Stimulated activated CD4-positive, alpha-beta T cell treated with anti-CD3 and anti-CD28 coated beads, Interleukin-1b, Interleukin-23, amount 100 ng/mL, for 4 hours (primary cell): ENCODE measurements at places on chromosomes 5 and 9.

DNA sequence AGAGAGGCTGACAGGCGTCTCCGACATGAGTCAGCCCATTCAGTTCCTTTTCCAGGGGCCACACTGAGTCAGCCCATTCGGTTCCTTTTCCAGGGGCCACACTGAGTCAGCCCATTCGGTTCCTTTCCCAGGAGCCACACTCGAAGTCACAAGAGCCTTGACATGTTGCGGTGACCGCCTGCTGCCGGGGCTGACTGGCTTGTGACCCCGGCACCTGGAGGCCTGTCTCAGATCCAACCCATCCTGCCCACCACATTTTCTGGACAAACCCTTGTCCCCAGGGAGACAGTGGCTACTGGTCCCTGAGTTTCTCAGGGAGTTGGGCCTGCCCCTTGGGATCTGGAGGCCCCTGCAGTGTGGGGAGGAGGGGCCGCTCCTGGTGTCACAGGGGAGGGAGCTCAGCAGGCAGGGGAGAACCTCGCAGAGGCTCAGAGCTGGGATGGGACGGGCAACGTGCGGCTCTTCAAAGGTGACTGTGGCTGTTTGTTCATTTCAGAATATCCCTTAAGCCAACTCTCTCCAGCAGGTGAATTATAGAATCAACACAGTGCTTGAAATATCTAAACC, 40.5 kb upstream of the LPCAT1 start:
- DNase-seq: no peak

GRCh38 chr9:131080589-131080988, 15.7 kb upstream of the AIF1L start:
- no peak for DNase-seq

- peak; percentile 40 for DNase-seq
These were observed 89.2 kb downstream of the SEMA4D start for GRCh38 chr9:89408628-89409101.

DNA sequence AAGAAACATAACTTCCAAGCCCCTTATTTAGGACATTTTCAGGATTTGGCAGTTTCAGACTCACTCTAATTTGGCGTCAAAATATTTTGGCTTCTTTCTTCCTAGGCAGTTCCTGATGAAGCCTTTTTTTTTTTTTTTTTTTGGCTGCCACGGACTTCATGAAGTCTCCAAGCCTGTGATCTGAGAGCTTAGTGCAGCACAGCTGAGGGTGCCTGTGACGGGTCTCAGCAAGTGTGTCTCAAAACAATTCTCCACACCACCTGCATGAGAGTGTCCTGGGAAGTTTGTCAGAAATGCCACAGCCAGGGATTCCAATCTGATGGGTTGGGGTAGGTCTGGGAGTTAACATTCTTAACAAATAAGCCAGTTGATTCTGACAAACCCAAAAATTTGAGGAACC, 6.0 kb upstream of the ESM1 start:
- no peak for DNase-seq

GRCh38 chr5:98845878-98846277, 72.4 kb downstream of the RGMB start:
- DNase-seq: no peak

- DNase-seq: no peak
These were observed 1.2 kb upstream of the IL11RA start for GRCh38 chr9:34650816-34651215.

DNA sequence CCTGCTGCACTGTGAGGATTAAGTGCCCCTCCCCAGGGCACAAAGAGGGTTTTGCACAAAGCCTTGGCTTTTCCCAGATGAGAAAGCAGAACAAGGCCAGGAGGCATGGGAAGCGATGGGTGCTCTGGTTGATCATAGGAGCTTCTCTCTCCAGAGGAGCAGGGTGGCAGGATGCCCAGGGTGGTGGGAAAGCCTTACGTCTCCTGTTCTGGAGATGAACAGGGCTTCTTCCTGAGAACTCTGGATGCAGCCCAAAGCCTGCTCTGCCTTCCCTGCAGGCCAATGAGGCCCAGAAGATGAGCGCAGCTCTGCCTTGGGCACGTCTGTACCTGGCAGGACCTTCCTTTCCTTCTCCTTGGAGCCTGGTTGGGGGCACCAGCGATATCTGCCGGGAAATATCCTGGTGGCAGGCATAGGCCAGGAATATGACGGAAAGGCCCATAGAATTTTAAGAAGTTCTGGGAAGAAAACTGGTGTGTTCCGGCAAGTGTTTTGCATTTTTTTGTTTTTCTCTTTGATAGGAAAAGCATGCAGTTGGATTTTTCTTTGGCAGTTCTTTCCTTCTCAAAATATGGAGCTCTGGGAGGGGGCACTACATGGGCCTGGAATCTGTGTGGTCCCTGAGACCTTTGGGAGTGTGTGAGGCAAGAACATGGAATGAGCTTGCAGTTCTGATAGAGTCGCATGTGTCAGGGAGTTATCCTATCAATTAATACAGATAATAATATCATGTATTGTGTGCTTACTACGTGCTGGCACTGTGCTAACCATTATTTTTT, 253.2 kb upstream of the KLF4 start:
- no peak for DNase-seq

GRCh38 chr5:108617467-108618435, 129.9 kb upstream of the FER start:
- DNase-seq: no peak

GRCh38 chr9:35660966-35661415, 2.9 kb downstream of the CCDC107 start:
- DNase-seq: no peak

DNA sequence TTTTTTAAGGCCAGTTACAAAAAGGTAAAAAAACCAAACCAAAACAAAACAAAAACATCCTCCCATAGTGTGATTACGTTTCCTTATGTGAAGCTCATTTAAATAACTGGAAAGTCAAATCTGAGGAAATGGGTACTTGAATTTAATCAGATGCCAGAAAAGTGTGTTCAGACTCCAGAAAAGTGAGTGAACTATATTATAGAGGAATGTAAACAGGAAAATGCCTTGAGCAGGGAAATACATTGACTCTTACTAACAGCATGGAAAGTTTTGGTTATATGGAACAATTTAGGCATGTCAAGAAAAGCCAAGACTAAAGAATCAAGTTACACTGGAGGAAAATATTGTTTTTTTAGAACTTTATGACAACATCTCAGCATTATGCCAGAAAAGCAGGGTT, 37.8 kb upstream of the RNF20 start:
- DNase-seq: no peak

GRCh38 chr9:37977851-37978480, 74.0 kb upstream of the SLC25A51 start:
- no peak for DNase-seq

- no peak for DNase-seq
These were observed 19.7 kb downstream of the ANP32B start for GRCh38 chr9:98002808-98003207.

- DNase-seq: no peak
These were observed 399.6 kb upstream of the IRX1 start for GRCh38 chr5:3195994-3196393.

- no peak for DNase-seq
These were observed 481.0 kb upstream of the PTGER4 start for GRCh38 chr5:40198736-40199135.

DNA sequence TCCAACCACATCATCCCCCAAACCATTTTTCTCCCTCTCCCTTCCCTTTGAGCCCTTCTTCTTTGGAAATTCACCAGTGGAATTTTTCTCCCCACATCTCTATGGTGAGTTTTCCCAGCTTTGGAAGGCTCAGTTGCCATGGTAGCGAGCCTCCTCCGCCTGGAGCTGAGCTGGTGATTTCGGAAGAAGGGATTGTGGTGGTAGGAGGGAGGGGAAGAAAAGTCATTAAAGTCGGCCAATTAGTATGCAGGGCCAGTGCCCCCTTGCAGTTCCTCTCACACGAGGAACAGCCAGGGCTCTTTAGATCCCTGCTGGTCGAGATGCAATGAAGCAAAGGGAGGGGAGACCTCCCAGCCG, 322.0 kb downstream of the NTRK2 start:
- DNase-seq: no peak

GRCh38 chr9:136225748-136226679, 19.6 kb downstream of the QSOX2 start:
- DNase-seq: peak; percentile 47

DNA sequence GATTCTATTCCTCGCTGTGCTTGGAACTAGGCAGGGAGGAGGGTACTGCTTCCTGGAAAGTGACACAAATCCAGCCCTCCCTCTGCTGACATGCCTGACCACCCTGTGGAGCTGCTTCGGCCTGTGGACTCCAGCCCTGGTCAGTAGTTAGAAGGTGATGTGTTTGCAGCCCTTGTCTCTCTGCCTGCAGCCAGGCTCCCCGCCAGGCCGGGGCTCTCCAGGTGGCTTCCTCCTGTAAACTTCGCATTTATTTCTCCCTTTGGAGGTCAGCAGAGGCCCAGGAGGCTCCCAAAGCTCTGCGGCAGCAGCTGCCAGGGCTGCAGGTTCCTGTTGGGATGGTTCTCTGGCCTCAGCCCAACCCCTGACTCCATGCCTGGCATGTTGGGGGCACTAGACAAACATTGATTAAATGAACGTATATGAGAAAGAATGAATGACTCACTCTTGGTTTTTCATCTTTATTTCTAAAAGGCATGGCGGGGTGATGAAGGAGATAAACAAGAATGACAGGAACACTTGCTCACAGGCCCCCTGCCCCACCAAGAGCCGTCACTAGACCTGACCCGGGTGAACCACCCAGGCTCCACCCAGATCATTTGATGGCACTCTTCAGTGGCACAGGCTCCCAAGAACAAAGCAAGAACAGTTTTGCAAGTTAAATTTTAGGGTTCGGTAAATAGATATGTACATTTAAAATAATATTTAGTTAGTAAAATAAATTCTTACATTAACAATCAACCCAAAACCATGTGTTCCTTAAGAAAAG, 8.4 kb upstream of the IRX2 start:
- DNase-seq: no peak

DNA sequence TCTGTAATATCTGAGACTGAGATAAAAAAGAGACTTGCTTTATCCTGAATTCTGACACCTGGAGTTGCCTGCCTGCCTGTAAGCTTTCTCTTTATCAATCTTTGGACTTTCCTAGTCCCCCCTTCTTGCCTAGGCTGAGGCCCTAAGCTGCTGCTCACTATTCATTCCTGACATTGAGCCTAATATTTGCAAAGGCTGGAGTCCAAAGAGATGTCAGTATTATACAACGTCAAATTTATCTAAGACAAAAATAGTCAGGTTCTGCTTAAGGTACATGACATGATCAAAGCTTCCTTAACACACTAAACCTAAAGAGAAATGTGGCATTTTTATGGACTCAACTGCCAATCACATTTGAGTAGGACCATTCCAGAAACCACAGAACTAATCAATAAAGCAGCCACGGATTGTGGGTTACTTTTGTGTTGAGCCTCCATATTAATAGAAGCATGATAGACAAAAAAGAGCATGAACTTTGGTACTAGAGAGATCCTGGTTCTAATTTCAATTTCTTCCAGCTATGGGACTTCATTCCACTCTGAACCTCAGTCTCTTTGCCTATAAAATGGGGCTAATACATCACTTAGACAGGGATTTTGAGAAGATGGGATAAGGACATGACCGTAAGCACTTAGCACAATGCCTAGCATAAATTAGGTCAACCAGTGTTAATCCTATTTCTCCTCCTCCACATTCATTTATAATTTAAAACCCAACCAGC, 56.1 kb downstream of the IL33 start:
- no peak for DNase-seq

- no peak for DNase-seq
These were observed 1489.2 kb upstream of the C9orf72 start for GRCh38 chr9:29062446-29062845.

DNA sequence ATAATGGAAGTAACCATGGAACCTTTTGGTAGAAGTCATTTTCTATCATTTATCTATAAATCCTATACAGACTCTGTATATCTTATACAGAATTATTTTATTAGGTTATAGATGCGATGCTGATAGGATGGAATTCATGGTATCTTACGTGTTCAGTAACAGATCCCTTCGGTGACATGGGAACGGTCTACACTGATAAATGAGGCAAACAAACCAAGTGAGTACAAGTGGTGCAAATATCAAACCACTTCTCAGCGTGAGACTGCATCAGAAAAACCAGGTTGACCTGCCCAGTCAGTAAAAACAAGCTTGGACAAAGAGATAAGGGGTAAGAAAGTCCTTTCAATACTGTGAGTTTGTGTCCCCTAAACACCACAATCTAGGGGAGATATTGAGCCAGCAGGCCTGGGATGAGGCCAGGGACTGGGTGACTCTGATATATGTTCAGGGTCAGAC, 215.5 kb downstream of the GAPVD1 start:
- DNase-seq: no peak

DNA sequence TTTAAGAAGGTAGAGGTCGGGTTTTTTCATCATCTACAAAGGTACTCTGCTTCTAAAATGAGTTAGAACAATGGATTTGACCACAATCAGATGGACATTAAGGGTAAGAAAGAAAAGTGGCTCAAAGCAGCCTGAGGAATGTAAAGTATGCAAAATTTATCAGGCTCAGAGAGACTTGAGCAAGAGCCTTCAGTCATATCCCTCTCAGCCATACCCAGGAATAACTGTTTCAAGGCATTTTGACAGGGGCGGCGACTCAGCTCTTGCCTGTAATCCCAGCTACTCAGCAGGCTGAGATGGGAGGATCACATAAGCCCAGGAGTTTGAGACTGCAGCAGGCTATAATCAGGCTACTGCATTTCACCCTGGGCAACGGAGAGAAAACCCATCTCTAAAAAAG, 38.8 kb upstream of the ANXA2R start:
- no peak for DNase-seq

- DNase-seq: no peak
These were observed 296.6 kb downstream of the SEMA5A start for GRCh38 chr5:9249231-9249630.

- DNase-seq: no peak
These were observed 28.7 kb downstream of the ANKRD33B start for GRCh38 chr5:10592601-10593000.

DNA sequence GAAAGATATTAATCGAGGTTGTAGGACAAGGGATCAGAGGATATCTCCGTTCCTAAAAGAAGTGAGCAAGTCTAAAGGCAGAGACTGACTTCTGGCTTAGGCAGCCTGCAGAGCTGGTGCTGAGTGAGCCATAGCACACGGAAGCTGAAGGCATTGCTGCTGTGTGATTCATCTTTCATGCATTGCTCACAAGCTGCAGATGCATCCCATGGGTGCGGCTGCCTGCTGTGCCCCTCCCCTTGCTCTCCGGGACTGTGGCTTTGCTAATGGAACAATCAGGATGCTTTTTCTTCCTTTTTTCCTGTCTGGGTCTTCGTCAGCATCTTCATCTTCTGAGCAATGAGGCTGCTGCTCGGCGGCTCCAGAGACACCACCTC, 341.4 kb downstream of the DIRAS2 start:
- no peak for DNase-seq

- no peak for DNase-seq
These were observed 55.6 kb upstream of the FCN2 start for GRCh38 chr9:134825025-134825424.

GRCh38 chr5:143644727-143645126, 167.2 kb upstream of the HMHB1 start:
- no peak for DNase-seq

GRCh38 chr9:14214065-14214684, 99.8 kb downstream of the NFIB start:
- no peak for DNase-seq
